Astrocyte of the cerebellum (primary cell): ENCODE measurements at places on chromosomes 7 and 10.

DNA sequence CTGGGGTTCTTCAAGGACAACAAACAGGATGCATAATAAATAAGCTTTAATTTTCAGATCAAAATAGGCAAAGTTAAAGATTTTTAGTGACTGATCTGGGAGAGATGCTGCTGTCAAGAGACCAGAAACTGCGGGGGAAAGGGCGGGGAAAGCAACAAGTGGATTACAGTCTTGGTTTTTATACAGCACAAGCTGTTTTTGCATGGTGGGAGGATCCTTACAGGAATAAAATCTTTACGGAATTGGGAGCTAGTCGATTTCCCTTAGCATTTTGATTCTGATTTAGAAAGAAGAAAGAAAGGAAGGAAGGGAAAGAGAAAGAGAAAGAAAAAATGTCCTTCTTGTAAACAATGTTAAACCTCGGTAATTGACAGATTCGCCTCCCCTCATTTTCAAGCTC lies 242.3 kb upstream of the SP8 start:
- no peak for DNase-seq

DNA sequence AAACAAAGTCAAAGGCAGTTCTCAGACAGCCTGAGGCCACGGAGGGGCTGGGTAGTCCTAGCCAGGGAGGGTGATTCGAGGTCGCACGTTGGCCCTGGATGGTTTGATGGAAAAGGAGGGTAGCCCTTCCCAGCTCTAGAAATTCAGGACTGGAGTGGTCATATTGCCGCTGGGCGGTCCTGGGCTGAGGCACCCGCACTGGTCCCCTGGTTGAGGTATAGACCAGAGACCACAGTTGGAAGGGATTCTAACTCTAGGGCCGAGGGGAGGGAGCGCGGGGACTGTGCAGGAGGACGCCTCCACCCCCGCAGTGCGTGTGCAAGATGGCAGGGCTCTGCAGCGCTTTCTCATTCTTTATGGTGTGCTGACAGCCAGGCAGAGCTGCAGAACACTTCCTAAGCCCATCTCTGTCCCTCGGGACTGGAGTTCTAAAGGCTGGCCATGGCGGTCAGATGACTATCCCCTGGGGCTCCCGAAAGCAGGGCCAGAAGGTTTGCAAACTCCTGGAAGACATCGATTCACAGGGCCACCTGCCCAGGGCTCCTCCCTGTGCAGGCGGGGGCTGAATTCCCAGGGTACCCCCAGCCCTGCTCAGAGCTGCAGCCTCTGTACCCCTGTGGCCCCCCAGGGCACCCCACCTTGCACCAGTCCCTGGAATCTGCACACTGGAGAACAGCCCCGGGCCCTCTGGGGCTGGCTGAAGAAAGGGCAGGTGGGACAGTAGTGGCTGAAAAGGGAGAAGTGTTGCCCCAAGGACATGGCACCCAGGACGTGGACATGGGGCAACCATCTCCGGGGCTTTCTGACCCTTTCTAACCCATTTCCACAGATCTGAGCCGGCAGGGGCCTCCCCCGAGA lies 51.0 kb upstream of the ELN start:
- no peak for DNase-seq

- DNase-seq: peak; percentile 64
These were observed 47.3 kb downstream of the MYPN start for GRCh38 chr10:68156373-68157185.

GRCh38 chr7:24617957-24618616 lies 44.8 kb downstream of the PALS2 start:
- no peak for DNase-seq

- DNase-seq: no peak
These were observed 809.6 kb upstream of the LRRN3 start for GRCh38 chr7:110281362-110281761.

- no peak for DNase-seq
These were observed 6.2 kb downstream of the ZYX start for GRCh38 chr7:143387156-143387975.

DNA sequence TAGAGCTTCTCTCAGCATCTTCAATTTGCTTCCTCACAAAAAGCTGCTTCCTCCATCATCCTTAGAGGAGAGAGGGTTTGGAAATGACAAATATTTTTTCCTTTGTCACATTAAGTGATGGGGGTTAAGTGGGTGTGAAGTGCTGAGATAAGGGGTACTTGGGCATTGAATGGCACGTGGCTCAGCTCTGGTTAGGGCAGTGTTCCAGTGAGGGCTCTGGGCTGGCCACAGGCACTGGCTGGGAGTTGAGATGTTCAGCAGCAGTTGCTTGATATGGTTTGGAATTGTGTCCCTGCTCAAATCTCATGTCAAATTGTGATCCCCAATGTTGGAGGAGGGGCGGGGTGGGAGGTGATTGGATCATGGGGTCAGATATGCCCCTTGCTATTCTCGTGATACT lies 33.7 kb upstream of the CHCHD3 start:
- DNase-seq: no peak

DNA sequence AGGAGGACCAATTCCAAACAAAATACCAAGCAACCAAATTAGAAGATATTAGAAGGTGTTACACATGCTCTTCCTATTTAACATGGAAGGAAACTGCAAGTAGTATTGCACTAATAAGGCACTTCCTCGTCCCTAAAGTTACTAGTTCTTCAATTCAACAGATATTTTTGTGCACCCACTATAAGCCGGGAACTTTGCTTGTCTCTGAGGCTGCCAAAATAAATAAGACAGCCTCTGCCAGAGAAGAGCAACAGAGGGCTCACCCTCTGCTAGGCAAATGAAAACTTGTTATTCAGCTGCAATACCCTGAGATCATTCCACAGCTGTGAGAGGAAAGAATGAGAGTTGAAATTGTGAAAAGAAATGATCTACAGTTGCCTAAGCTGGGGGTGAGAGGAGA lies 37.4 kb upstream of the GSAP start:
- DNase-seq: no peak

- DNase-seq: no peak
These were observed 137.7 kb downstream of the SEMA3C start for GRCh38 chr7:80781146-80781545.

- no peak for DNase-seq
These were observed 2.3 kb downstream of the C1QL3 start for GRCh38 chr10:16519250-16519907.

- no peak for DNase-seq
These were observed 211.5 kb downstream of the DGKB start for GRCh38 chr7:14691034-14691433.

- DNase-seq: peak; percentile 58
These were observed 181.5 kb upstream of the PLXNA4 start for GRCh38 chr7:132757783-132758182.

DNA sequence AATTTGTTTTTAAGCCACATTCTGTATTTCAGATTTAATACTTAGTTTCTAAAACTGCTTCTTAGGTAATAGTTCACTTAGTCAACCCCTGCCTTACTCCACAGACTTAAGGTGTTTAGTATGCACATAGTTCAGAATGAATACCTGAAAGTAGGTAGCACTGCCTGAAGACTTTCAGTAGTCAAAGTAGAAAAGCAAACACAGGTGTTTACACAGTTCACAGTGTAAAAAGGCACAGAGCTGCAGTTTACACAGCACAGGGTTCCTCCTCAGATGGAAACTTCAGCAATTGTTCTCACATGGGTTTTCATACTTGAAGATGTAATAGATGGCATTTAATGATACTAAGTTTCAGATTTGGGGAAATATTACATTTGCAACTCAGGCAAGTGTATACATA lies 3.1 kb upstream of the PKD1L1 start:
- DNase-seq: no peak

DNA sequence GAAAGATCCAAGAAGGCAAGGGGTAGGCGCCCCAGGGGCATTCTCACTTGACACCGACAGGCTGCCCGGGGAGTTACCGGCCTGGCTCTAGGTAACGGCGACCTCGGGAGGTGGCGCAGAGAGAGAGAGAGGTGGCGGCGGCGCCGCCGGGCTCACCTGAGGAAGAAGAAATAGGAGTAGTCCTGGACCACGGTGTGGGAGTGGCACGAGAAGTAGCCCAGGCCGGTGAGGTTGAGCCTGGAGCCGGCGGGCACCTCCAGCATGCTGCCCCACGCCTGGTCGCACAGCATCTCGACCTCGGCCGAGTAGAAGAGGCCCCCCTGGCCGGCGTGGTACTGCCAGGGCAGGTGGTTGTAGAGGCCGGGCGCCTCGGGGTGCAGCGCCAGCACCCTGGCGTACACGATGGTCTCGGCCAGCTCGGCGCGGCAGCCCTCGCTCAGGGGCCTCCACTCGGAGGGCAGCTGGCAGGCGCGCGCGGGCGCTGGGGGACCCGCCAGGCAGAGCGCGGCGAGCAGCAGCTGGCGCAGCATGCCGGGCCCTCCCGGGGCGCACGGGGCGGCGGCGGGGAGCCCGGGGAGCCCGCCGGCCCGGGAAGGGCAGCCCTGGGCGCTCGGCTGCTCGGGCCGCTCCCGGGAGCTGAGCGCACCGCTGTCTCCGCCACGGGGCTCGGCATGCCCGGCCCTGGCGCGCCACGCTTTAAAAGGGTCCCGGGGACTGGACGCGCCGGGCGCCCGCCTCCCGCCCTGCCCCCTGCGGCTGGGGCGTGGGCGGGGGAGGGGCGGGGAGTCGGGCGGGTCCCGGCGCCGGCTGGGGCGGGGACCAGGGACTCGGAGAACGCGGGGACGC lies at the start of gene CCDC3:
Gene CCDC3, minus strand, starts transcription at position 673 of the 846 bp plus-strand sequence. Its CDS starts 143 bp downstream, at position 530.
- no peak for DNase-seq

GRCh38 chr7:127254163-127254684 lies 1.5 kb upstream of the GRM8 start:
- no peak for DNase-seq

DNA sequence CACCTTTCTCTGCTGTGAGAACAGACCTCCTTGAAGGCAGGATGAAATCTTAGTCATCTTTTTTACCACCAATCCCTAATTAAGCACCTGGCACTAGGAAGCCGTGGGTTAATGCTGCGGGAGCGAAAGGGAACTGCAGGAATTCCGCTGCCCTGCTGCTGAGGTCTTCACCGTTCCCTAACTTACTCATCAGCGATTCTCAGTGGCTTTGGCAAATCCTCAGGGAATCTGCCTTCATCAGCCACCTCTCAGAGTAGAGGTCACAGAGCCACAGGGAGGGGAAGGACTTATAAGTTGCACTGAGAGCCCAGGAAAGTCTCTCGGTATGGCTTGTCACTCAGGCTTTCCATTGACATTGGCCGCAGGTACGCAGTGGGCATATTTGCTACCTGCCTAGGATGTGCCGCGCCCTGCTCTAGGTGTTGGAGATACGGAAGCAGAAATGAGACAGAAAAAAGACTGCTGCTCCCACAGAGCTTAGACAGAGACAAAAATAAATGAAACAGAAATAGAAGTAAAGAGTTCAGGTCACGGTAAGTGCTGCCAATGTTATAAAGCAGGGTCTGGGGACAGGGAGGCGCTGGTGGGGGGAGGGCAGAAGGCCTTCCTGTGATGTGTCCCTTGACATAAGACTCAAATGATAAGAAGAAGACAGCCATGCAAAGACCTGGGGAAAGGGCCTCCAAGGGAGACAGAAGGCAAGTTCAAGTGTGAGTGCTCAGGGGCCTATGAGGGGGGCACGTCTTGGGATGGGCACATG lies 72.6 kb upstream of the OPALIN start:
- no peak for DNase-seq

DNA sequence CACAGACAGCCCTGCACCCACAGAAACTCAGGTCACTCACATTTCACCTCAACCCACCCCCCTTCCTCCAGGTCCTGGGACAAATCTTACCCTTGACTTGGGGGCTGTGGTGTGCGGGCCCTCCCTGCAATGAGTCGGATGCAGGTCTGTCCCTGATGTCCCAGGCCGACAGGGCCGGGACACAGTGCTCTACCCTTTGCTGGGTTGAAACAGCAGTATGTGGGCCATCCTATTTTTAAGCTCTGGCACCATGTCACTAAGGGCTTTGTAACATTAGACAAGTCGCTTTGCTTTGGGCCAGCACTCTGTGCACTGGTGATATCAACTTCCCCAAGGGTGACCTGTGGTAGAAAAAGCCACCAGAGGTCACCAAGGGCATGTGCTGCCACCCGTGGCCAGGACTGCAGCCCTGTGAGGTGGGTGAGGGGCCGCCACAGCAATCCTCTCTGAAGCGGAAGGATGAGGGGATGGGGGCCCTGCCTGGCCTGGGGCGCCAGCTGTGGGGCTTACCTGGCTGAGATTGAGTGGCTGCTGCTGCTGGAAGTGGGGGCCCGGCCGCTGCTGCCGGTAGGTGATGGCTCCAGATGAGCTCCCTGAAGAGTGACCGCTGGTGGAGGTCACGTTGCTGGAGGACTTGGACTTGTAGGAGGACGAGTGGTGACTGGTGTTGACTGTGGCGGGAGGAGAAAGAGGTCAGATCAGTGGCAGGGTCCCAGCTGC lies 51.3 kb downstream of the CLEC2L start:
- DNase-seq: no peak

DNA sequence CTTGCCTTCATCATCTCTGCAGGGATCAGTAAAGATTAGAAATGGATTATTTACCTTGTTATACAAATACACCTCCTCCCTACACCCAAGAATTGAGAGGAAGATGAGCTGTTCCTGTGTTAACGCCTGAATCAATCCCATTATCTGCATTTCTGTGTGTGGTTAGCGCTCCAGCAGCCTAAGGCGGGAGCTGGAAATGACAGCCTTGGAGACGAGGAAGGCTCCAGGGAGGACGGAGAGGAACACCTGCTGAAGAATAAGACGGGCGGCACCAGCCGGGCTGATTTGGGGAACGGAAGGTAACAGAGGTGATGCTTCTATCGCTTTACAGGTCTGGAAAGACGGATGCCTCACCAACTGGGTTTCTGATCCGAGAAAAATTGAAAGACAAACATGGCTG lies 34.2 kb upstream of the DDC start:
- no peak for DNase-seq

DNA sequence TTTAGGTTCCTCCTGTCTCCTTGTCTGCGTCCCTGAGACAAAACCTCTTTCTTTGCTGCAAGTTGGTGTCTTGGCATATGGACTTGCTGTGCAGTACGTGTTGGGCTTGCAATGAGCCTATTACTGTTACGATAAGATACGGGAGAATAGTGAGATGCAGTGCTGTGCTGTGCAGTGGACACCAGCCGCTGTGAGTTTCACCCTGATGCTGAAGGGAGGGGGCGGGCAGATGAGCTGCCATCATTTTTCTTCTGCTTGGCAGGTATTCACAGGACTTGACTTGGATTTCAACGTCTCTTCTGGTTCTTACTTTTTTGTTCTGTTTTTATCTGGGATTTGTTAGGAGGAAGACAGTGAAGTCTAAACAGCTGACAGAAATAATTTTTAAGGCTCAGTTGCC lies 257.1 kb upstream of the PITRM1 start:
- DNase-seq: no peak

DNA sequence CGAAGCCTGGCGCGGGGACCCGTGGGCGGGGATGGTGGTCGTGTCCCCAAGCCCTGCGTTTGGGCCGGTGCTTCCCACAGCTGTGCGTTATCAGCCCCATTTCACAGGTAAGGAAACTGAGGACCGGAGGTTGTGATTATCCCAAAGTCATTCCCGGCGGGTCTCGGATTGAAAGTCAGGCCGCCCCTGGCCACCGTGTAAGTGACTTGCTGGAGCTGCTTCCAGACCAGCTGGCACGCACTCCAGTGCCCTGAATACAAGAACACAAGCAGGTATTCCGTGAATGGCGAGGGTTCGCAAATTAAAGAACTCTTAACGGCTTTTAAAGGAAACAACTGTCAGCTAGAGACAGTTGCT lies 675 bp upstream of the ATE1 start:
- DNase-seq: no peak
